ENCODE measurements at places on chromosomes 1 and 21.

GRCh38 chr1:92419642-92420041 lies 67.1 kb downstream of the GFI1 start:
- DNase-seq, result no peak

DNA sequence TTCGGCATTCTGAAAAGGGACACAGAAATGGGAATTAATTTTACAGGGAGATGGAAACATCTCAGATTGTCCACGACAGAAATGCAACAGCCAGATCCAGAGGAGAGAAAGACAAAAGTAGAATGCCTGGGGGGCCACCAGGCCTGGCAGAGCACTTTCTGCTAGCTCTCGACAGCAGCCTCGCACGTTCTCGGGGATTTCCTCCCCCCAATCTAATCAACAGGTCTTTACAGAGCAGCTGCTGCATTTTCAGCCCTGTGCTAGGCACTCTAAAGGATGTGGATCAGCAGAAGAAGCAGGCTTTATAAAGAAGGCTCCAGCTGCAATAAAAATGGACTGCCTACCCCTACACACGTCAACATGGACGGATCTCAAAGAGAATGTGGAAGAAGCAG lies 10.6 kb downstream of the CSRP1 start:
- no peak for DNase-seq

DNA sequence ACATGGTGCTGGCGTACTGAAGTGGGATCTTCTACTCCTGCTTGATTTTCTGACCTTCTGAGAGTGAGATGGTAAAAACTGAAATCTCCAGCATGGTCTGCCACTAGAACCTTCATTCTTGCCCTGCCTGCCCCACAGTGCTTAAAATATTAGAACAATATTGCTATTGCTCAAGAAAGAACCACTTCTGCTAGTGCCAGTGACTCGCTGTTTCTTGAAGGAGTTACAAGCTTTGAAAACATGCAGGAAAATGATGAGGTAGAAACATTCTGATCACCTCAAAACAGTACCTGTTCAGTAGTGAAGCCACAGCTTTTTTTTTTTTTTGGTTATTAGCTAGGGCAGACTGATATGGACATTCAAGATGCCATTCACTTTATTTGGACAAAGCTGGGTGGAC lies 95.3 kb downstream of the BACH1 start:
- DNase-seq, result no peak

GRCh38 chr1:94549706-94550105 lies 8.1 kb upstream of the F3 start:
- DNase-seq, result no peak

DNA sequence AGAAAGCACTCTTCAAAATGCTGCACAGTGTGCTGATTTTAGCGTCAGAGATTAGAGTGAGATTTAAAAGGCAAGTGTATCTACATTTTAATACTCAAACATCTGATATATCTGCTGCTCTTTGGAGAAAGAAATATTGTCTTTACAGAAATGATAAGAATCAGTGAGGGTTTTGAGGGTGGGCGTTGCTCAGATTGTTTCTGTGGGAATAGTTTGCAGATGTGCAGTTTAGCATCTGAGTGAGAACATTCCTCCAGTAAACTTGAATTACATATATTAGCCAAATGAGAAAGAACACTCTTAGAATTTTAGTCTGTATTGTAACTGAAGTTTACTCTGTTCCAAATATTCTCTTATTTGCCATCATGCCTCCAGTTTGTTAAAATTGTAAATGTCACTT lies 549.2 kb downstream of the NEGR1 start:
- DNase-seq, result no peak

DNA sequence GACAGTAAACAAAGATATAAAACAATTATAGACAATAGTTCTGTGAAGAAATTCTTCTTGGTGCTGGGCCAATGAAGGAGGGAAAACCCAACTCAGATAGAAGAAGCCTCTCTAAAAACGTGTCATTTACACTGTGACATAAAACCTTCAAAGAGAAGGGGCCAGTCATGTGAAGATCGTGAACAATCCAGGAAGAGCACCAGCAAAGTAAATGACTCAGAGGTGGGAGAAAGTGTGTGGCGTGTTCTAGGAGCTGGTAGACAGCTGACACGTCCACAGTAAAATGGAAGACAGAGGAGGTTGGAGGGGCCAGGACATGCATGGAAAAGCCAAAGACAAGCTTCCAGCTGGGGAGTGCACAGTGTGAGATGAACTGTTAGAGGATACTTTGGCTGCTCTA lies 143.6 kb downstream of the VAV3 start:
- DNase-seq, result peak; percentile 45

DNA sequence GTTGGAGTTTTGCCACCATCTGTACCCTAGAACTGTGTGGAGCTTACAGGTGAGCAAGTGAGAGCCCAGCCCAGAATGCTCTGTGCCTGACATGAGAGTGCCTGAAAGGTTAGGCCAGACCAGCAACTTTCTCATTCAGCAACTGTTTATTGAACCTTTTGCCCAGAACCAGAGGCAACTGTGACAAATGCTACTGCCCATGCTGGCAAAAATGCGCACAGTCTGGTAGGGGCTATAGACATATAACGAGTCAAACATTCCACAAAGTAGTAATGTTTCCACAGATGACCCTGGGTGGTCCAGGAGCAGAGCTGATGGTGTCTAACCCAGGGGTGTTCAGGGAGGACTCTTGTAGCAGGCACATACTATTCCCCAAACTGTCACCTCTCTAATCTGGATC lies 56.0 kb upstream of the GCLM start:
- DNase-seq, result no peak

DNA sequence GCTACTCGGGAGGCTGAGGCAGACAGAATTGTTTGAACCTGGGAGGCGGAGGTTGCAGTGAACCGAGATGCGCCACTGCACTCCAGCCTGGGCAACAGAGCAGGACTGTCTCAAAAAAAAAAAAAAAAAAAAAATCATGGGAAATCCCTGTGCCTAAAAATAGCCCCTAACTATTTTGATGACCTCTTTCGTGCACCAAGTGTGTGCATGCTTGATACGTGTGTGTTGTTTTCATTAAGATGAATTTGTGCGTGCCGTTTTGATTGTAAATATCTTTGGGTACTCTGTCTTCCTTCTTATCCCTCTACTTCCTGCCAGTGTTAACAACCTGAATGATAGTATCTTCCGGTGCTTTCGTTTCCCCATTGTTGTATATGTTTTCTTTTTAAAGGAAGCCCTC lies 9.8 kb downstream of the CACYBP start:
- DNase-seq, result no peak

- no peak for DNase-seq
Observed at GRCh38 chr1:201093962-201094361, 18.3 kb downstream of the CACNA1S start.

- DNase-seq, result no peak
Observed at GRCh38 chr1:81439046-81439823, 361.5 kb upstream of the ADGRL2 start.

DNA sequence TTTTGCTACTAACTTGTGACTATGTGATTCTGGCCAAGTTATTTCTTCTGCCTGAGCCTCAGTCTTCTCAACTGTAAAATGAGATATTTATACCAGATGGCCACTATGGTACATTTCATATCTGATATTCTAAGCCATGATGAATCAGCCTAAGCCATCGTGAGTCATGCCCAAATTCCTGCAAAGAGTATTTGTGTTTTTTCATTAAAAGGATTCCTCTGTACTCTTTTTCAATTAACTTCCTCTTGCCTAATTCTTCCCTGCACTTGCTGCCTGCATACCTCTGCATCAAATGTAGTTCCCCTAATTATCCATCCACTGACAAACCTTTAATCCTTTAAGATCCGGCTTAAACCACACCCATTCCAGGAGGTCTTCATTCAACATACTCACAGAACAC lies 575.1 kb upstream of the BEND5 start:
- no peak for DNase-seq

DNA sequence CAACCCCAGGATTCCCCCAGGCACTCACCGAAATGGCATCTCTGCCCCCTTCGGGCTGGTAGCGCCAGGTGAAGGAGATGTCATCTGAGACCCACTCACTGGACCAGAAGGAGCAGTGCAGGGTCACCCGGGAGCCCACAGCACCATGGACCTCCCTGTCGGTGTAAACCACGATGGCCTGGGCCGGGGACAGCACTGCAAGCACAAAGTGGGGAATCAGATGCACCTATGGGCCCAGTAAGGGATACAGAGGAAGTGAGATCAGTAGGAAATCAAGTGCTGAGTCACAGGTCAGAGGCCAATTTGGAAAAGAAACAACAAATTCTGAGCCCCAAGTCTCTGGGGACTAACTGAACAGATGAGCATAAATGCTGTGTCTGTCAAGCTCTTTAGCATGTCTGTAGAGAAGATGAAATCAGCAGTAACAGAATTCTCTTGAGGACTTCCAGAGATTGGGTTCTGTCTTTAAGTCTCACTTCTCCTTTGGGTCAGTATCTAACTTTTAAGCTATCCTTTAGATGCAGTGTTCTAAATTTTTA lies 2.5 kb downstream of the MPZ start:
- DNase-seq, result no peak

GRCh38 chr21:36022427-36023091 lies 37.8 kb downstream of the SETD4 start:
- no peak for DNase-seq

DNA sequence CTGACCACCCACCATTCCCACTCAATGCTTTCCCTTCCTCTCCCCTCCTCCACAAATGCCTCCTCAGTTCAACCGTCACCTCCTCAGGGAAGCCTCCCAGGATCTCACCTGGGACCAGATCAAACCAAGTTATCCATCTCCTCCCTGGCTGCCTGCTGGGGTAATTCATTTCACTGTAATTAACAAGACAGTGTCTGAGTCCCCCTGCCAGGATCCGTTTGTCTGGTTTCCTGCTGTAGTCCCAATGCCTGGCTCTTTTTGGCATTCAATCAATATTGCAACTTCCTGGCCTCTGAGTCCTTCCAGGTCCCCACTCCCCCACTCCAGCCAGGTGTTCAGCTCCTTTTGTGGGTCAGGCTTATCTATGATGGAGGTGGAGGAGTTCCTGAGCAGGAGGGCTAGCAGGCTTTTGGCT lies 687.7 kb downstream of the PTPRU start:
- no peak for DNase-seq

DNA sequence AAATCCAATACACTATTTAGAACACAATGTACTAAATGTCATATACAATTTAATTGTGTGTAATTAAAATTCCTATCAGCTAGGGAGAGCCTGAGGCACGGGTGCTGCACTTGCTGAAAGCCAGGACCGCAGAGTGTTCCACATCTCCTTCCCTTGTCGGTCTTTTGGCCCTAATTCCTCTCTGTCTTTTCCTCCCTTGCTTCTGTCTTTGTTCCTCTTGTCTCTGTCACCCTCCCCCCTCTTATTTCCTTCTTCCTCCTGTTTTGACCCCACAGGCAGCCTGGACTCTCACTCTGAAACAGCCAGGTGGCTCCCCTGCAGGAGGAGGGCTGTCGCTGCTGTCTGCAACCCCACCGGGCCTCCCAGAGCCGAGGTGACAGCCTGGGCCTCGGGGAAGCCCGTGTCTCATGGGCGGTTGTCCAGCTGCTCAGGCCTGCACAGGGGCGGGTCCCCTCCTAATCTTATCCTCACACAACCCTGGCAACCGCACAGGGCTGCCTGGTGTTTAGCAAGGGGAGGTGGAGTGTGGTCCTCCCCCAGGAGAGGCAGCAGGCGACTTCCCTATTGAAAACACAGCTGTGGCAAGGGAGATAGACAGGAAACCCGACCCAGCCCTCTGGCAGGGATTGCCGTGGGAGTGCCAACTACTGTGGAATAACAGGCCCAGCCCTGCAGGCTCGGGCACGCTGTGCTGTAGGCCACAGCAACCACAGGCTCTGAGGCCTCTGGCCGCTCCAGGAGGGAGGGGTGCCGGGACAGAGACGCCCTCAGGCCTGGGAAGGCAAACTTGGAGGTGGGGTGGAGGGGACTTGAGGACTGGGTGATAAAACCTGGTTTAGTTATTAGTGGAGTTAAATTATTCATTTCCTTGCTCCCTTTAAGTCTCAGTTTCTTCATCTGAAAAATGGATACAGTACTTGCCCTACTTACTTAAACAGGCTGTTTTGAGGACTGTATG lies 68.8 kb upstream of the WDR26 start:
- DNase-seq, result no peak

GRCh38 chr1:212520746-212521145 lies 87.8 kb upstream of the ATF3 start:
- DNase-seq, result no peak

DNA sequence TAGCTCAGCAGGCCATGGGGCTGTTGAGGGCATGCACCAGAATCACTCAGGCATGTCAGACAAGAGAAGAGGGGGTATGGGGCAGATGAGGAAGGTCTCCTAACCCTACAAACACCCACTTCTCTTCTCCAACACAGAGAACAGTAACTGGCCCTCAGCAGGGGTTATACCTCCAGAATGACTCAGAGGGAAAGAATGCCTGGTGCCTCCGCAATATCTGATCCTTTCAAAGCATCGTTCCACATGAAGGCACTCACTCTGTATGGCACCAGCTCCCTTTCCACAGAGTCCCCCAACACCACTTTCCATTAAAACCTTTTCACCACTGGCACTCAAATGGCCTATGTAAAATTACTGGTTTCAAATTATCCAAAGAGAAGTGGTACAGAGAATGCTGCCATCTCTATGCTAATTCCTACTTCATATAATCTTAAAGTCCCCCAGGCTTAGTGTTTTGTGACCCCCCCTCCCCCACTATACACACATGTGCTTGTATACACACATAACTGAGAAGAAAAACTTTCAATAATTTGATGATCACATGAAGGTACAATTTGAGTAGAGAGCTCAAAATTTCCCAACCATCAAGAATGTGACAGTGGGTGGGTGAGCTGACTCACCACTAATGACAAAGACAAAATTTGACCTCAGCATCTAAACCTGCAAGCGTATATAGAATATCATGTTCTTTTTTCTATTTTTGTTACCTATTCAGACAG lies 91.5 kb downstream of the SIPA1L2 start:
- DNase-seq, result no peak

DNA sequence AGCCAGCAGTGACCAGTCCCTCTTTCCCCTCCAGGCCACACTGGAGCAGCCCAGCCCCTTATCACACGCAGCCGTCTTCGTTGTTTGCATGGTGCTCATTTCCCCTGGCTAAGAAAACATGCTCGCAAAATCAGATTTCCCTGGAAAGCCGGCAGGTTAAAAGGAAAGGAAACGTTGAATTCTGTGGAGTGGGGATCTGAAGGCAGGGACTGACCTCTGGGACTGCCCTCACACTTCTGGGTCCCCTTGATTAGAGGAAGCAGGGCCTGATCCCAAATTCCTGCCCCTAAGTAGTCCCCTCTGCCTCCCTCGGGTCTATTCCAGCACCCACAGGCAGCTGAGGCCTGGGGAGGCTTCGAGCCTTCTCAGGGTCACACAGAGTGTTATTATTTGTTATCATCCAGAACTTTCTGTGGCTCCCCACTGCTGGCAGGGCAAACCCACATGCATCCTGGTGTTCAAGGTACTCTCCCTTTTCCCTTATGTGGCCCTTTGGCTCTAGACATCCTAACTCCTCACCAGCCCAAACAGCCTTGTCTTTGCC lies 125.2 kb upstream of the ZBTB40 start:
- DNase-seq, result no peak

Measured in activated naive CD4-positive, alpha-beta T cell treated with anti-CD3 and anti-CD28 coated beads, Interleukin-2, amount 50 U/mL, for 16 hours (primary cell).